ENCODE measurements at places on chromosomes 12 and 14.

- DNase-seq, result no peak
Observed at GRCh38 chr12:66189486-66189843, 451 bp downstream of the IRAK3 start.

GRCh38 chr14:103140316-103141109 lies 17.3 kb downstream of the TNFAIP2 start:
- DNase-seq, result no peak

GRCh38 chr12:129075460-129076208 lies 222.4 kb downstream of the GLT1D1 start:
- DNase-seq, result no peak

DNA sequence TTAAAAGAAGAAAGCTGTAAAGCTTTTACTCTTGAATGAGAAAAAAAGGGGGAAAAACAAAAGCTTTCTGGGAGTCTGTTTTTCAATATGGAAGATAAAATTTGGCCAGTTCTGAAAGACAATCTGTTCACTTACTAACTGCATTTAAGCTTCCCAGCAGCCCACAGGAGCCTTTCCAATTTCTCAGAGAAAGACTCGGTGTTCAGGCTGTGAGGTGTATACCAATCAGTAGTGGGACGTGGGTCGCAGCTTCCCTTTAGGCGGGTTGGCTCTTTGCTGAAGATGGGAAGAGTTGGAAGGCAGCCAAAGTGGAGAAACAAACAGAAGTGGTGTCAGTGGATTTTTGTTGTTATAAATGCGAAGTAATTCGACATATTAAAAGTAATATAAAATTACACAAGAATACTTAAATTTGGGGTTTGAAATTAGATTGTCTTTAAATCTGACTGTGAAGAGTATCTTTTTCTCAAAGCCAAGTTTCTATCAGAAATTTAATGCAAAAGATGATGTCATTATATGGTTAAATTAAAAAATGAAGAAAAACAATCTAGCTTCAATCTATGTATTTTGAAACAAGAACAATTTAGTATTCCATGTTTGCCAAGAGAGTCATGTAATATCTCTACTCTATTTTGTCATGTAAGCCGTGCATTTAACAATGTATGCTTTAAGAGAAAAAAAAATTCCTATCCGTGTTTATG lies 590.2 kb upstream of the ATXN7L3B start:
- DNase-seq, result no peak

- no peak for DNase-seq
Observed at GRCh38 chr12:109443794-109444193, 33.3 kb downstream of the KCTD10 start.

GRCh38 chr14:56187736-56188135 lies 69.5 kb downstream of the PELI2 start:
- DNase-seq, result no peak

GRCh38 chr12:33942172-33942571 lies 80.1 kb upstream of the ALG10 start:
- DNase-seq, result no peak

Data from H4 (cell line).